Cardiac ventricle fibroblast (primary cell): ENCODE measurements at places on chromosomes 3 and 15. TPM values are rescaled to one million over a fixed set of nuclear protein-coding genes. Genes with fewer than 3 reads are reported as not detected.

Gene GCSAM
- not detected in 2 replicates for total RNA-seq

Gene PLSCR4
- 130 and 139 TPM in 2 replicates for total RNA-seq

Gene SERPINI2
- total RNA-seq, result not detected in 2 replicates

Gene POLR2M
- total RNA-seq, result 45.6 and 203 TPM in 2 replicates

Gene LRRC2
- 0.10 and 0.37 TPM in 2 replicates for total RNA-seq

Gene ADAMTS7
- 12.6 and 13.6 TPM in 2 replicates for total RNA-seq

Gene IL5RA
- not detected in 2 replicates for total RNA-seq

Gene PIGB
- 9.3 and 9.7 TPM in 2 replicates for total RNA-seq

Gene UPK1B
- not detected in 2 replicates for total RNA-seq

Gene LDHAL6B
- not detected in 2 replicates for total RNA-seq

Gene NAALADL2
- total RNA-seq, result 6.6 and 7.3 TPM in 2 replicates

Gene FAM3D
- total RNA-seq, result not detected in 2 replicates

Gene C3orf49
- not detected in 2 replicates for total RNA-seq

Gene CCR3
- not detected in 2 replicates for total RNA-seq

Gene SLC51B
- total RNA-seq, result not detected in 2 replicates

Gene PDZRN3
- total RNA-seq, result 44.8 and 46.0 TPM in 2 replicates

Gene CCNDBP1
- total RNA-seq, result 22.6 and 26.0 TPM in 2 replicates

Gene PLCB2
- total RNA-seq, result 0.10 and 0.25 TPM in 2 replicates

Gene LTK
- not detected in 2 replicates for total RNA-seq

Gene SLC22A14
- total RNA-seq, result not detected in 2 replicates

Gene P3H2
- total RNA-seq, result 2.7 and 9.7 TPM in 2 replicates

Gene DUT
- 89.1 and 91.3 TPM in 2 replicates for total RNA-seq

Gene ZNF385D
- 2.0 and 10.3 TPM in 2 replicates for total RNA-seq

Gene CEMIP
- 70.2 and 73.9 TPM in 2 replicates for total RNA-seq

Gene ADAMTSL3
- 0.39 and 0.50 TPM in 2 replicates for total RNA-seq

Gene CCRL2
- total RNA-seq, result 0.62 and 0.83 TPM in 2 replicates
